ENCODE measurements at places on chromosomes 7 and 10.

DNA sequence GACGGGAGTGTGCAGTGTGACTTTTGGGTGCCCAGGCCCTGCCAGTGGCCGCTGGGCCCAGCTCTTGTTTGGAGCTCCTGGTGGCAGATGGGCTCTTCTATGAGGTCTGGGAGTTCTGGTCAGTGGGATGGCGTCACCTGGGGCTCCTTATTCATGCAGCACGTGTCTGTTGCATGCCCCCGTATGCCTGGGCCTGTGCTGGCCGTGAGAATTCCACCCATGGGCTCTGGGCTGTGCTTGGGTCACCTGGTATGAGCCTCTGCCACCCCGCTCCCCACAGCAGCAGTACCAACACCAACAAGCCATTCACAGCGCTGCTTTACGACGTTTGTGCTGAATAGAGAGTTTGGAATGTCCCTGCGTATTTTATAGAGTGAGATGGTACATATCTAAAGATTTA lies 27.1 kb downstream of the INPP5A start:
- no peak for DNase-seq

DNA sequence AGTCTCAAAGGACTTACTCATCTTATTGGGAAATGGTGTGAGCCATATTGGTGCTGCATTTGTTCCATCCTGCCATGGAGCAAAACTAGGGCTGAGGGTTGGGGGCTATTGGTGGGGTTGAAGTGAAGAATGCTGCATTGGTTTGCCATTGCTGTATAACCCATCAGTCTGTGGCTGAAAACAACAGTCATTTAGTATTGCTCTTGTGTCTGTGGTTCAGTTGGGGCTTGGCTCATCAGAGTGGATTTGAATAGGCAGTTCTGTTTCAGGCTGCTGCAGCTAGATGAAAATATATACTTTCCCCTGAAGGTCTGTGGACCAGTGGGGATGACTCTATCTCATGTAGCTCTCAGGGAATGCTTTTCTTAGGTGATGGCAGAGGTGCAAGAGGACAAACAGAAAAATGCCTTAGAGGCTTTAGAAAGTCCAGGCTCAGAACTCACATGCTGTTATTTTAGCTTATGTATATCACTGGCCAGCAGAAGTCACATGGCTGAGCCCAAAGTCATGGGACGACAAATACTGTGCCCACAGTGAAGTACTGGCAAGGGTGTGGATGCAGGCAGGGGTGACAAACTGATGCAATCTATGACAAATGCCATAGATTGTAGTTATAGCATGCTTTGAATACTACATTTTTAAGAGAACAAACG lies 15.2 kb upstream of the EXOC6 start:
- no peak for DNase-seq

DNA sequence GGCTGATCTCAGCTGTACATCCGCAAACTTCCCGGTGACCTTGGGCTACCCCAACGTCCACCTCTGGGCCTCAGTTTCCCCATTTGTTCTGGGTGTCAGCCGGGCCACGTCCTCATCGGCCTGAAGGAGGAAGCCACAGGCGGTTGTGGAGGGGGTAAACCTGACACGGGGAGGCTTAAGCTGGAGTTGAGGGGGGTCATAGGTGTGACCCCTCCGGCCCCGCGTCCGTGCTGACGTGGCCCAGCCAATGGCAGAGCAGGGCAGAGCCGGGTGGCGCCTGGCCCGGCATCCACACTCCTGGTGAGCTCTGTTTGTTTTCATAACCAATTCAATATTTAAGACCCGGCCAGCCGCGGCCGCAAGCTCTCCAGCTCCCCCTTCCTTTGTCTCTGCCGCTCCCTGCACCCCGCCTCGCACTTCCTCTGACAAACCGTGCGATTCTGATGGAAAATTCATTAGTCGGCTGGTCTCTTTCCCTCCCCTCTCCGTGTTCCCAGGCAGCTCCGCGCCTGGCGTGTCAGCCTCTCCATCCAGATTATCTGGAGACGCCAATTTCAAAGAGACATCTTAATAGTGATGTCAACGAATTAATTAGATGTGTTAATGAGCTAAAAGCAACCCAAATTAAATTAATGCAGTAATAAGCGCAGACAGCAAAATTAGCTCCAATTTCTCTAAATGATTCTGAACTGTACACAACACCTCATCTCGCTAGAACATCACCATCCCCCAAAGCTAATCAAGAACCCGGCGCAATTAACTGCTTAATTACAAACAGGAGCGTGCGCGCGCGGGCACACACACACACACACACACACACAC lies 55.4 kb downstream of the MICALL2 start:
- DNase-seq: peak; percentile 25

DNA sequence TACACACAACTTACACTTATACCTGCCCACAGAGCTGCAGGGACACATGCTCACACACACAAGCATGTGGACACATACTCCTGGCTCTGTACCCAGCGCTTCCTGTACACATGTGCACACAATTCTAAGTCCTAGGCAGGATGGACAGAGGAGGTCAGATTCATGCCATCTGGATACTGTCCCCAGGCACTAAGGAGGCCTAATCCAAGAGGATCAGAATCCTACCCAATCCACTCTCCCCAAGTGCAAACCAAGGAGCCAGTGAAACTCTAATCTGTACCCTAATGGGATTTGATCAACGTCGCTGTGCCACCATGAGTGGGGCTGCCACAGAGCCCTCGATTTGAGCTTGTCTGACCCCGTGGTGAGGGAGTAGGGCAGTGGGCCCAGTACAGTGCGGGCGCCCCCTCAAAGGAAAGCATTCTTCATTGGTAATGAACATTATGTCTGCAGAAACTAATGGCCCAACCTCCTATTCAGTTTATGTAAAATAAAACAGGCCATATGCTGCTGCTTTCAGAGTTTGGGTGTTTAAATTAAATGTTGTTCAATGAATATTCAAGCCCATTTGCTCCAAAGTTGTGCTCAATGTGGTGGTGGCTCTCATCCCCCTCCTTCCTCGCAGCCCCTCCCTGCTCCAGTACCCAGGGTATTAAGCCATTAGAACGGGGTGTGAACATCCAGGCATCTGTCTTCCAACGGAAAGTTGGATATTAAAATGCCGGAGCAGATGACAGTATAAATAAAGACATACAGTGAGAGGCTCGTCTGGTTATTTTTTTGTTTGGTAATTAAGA lies 26.4 kb downstream of the RPS24 start:
- DNase-seq: no peak

DNA sequence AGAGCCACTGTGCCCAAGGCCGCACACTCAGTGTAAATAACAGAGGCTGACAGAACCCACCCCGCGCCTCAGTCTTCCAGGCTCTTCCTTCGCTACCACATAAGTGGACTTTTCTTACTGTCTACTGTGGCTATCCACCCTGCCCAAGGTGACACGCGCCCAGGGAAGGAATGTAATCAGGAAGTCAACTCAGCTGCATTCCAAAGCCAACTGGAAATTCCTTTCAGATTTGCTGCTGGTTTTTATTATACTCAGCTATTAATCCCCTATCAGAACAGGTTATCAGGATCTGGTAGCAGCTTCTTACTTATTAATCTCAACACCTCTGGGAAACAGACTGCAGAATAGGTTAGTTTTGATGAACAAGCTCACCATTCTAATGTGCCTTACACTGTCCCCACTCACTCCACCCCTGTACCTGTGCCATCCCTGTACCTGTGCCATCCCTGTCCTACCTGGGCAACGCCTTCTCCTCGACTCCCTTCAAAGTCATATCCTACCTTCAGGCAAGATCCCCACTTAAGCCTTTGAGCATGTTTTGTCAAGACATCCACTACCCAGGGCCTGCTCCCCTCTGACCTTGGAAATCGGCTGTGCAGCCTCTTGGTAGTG lies 90.7 kb downstream of the NHLRC2 start:
- no peak for DNase-seq

GRCh38 chr7:7265081-7266075 lies 83.0 kb downstream of the C1GALT1 start:
- DNase-seq: no peak

DNA sequence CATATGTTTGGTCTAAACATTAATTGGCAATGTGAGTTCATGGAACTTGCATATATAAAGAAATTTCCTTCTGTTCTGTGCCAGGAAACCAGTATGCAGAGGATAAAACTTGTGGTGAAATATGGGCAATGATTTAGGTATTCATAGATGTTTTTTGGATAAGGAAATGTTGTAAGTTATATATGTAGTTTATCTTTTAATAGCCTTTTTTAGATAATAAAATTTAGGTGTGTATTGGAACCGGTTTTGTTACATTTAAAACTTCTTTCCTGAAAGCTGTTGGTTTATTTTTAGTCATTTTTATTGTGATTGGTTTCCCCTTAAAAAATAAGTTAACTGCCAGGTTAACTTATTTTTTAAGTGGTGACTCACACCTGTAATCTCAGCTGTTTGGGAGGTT lies 22.1 kb downstream of the TAX1BP1 start:
- no peak for DNase-seq

- no peak for DNase-seq
Observed at GRCh38 chr7:40965016-40965415, 737.9 kb downstream of the INHBA start.

Measured in suppressor macrophage treated with lipopolysaccharide for 1 hour (primary cell).